NCI-H2029 treated with DMSO at 0.1 percent for 48 hours (cell line): ENCODE measurements at places on chromosomes 7 and 10.

DNA sequence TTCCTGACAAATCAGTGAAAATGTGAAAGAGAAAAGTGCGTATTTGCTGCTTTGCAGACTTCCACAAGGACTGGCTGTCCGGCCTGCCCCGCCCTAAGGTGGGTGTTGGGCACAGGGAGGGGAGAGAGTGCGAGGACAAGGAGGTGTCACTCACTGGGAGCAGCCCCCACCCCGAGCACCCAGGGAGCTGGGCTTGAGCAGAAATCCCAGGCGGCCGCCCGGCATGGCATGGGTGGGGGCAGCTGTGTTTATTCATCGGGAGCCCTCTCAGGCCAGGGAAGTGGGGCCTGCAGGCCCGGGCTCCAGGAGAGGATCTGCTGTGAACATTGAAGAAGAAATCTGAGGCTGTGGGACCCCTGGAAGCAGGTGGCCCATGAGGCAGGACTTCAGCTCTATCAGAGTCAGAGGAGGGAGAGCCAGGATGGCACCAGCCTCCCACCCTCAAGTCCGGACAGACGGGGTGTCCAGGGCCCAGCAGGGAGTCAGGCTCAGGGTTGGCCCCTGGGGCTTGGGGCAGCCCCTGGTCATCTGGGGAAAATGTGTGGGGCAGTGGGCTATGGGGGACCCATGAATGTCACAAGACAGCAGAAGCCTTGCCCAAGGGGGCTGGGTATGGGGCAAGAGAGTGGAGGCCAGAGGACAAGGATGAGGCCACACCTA, 164.4 kb upstream of the PPP2R2D start:
- no peak for DNase-seq

DNA sequence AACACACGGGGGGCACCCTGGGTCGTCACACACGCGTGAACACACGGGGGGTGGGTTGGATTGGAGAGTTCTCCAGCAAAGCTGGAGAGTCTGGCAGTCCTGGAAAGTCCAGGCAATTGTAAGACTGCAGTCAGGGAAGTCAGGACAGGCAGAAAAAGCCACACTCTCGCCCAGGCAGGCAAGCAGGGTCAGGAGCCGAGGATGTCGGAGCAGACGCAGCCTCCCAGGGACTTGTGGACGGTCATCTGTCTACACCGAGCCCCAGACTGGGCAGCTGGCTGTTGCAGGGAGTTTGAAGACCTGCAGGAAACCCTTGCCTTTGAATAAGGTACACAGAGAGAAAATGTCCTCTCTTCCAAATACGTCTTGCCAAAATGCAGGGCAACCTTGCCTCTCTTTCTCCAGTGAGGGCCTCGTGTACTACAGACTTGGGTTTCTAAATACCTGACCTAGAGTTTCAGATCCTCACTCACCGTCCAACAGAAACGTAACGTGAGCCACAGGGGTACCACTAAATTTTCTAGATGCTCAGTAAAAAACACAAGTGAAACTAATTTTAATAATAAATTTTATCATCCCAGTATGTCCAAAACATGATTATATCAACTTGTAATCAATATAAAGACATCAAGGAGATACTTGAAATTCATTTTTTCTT, 176.7 kb downstream of the ADARB2 start:
- no peak for DNase-seq

- DNase-seq = no peak
Observed at GRCh38 chr10:34768261-34768971, 46.7 kb downstream of the PARD3 start.

DNA sequence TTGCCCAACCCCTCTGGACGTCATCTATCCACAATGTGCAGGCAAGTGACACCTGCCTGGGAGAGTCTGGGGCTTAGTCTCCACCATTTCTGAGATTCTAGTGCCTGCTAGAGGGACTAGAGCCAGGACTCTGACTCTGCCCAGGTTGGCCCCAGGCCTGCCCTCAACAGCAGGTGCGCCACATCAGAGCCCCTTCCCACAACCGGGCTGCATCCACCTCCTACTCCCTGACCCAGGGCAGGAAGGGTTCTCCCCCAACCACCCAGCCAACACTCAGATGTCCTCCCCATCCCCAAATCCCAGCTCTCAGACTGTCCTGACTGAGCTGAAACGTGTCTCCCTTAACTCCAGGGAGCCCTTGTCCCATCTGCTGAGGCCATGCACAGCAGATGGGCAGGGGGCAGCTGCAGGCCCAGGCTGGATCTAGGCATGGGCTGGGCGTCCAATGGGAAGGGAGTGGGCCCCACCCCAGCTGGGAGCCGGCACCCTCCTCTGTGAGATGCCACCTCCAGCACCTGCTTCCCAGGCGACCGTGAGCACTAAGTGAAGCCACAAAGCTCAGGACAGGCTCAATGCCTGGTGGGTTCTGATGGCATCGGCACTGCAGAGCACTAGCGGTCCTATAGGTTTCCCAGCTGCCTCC, 49.2 kb downstream of the RASGEF1A start:
- DNase-seq = no peak

GRCh38 chr7:120997882-120998474, 9.5 kb downstream of the CPED1 start:
- no peak for DNase-seq

DNA sequence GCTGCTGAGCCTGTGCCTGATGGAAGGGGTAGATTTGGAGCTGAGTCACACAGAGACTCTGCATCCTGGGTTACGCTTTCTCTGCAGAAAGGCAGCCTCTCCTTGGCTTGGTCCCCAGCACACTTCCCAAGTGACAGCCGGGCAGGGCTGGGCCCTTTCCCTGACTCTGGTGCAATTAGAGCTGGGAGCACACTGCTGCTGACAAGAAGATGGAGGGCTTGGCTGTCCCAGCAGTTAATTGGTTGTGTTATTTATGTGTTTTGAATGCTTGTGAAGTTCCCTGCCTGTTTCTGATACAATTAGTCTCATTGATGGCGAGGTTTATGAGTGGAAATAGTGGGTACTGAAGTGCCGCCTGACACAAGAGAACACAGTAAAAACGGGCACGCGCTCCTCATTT, 123.6 kb downstream of the TCERG1L start:
- DNase-seq = no peak

- DNase-seq = no peak
Observed at GRCh38 chr10:78898341-78899097, 170.2 kb upstream of the ZMIZ1 start.

DNA sequence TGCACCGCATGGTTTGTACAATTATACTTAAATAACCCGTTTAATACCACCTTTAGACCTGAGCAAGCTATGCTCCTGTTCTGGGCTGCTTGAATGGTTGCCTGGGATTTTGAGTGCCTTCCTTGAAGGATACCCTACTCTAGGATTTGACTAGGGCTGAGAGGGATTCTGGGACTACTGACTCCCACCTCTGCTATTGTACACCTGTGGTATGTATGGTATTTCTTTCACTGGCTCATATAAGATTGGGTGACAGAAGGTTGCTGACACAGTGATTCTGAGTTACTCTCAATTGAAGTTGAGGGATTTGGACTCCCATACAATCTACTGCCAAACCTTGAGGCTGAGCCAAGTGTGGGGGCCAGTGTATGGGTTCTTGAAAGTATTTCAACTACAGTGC, 494.4 kb upstream of the SEMA3D start:
- no peak for DNase-seq

- no peak for DNase-seq
Observed at GRCh38 chr7:67696878-67697277, 700.2 kb downstream of the TYW1 start.
